ENCODE measurements at places on chromosomes 2 and 18. TPM values are rescaled to one million over a fixed set of nuclear protein-coding genes. Genes with fewer than 3 reads are reported as not detected.

Gene M1AP
- total RNA-seq = not detected

Gene RUFY4
- not detected for total RNA-seq

Gene GNAL
- 5.1 TPM for total RNA-seq

Gene RGPD3
- 0.08 TPM for total RNA-seq

Gene MDH1B
- 0.54 TPM for total RNA-seq

DNA sequence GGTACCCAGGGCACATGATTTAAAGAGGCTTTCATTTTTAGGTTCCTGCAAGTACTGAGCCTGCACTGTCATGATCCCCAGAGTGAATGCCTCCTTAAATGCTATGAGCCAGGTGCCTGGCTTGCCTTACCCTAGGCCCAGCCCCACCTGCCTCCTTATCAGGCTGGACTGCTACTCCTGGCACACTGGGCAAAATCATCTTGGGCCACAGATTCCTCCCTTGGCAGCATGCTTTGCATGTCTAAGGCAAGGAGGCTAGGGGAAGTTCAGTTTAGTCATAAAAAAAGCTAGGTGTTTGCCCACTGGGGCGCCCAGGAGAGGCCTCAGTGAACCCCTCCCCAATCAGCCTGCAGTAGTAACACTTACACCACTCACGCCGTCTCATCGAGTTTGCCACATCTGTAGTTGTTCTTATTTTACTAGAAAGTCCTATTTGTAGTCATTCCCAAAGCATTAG, 45.1 kb downstream of the LBH start:
- DNase-seq = no peak

DNA sequence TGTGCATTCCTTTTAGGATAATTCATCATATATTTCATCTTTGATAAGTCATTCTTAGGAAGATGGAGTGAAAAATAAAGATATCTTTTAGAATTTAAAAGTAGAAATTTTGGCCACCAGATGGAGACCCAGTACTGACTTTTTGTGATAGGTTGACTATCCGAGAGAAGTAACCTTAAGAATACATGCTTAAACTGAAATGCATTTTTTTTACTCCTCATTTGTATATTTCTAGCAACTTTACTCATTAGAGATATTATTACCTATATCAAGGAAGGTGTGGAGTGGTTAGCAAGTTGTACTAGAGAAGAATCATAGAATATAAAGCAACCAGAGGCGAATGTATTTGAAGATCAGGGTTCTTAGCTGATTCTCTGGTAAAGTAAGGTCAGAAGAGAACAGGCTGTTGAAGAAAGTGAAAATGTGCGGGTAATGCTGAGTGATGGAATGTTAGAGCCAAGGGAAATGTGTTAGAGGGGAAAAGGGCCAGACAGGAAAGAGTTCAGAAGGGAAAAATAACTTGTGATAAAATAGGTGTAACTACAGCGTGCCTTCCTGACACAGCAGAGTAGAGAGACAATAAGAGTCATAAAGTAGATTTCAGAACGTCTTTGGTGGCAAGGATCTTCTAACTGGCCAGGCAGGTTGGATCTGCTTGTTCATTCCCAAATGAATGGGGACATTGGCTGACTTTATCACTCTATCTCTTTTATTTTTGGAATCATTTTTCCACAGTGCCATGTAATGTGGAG, 52.3 kb downstream of the TDRD15 start:
- DNase-seq = no peak

GRCh38 chr2:95109260-95109659, 12.3 kb downstream of the MRPS5 start:
- DNase-seq = no peak

DNA sequence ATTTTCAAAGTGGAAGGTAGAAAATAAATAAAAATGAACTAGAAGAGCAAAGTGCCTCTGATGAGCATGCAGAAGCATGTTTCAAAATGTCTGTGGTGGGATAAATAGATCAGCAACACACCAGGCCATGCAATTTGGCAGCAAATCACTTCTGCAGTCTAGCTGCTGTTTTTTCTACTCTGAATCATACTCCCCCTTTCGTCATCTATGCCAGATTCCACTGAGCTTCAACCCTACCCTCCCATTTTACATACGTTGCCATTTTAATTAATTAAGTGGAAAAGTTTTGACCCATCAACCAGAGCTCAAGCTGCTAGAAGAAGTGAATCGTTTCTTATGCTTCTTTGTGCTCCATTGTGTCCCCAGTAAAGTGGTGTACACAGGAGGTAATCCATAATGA, 79.3 kb downstream of the NRXN1 start:
- DNase-seq = no peak

DNA sequence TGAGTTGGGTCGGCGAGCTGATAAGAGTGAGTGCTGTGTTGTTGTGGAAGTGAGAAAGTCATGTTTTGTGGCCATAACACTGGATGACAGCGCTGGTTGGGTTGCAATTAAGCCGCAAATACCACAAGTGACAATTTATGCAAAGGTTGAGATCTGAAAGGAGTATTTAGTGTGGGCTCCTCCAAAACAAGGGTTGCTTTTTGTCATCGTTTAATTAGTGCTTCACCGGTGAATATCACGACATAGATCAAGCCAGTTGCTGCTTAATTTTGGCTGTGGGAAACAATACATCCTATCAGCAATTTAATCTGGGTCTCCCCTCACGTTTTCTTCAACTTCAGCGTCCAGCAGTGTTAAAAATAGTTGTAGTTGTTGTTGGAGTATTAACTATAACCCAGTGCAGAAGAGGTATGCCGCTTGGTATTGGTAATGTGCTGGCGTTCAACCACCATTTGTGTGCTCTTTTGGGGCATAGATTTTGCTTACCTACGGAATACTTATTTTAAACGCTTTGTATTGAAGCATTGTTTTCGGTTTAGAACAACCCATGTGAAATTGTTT, 662 bp downstream of the ACVR2A start:
- no peak for DNase-seq

- no peak for DNase-seq
Measured at GRCh38 chr2:23293731-23294130, 91.2 kb upstream of the KLHL29 start.

DNA sequence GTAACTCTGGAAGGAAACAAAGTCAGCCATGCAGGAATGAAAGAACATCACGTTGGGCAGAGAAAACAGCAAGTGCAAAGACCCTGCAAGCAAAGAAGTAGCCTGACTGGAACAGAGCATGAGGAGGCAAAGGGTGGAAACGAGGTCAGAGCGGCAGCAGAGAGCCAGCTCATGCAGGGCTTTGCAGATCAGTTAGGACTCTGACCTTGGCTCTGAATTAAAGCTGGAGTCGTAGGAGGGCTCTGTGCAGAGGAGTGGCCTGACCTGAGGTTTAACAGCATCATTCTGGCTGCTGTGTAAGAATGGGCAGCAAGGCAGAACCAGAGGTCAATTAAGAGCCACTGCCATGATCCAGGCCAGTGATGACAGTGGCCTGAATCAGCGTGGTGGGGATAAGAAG, 220.7 kb downstream of the PRKCE start:
- DNase-seq = no peak

All from Right ventricle myocardium superior (tissue), 1 donor.